Progenitor cell of endocrine pancreas (in vitro differentiated cells): ENCODE measurements at places on chromosomes 2 and 18.
A peak's percentile ranks its signal among the peaks of the same experiment; 100 is the strongest.

GRCh38 chr2:131516011-131516410 is 11.7 kb upstream of the CCDC74A start:
- no peaks in the 10 kb centered on the region for H3K27me3 ChIP-seq
- DNase-seq = no peak
- H3K4me1 ChIP-seq = no peaks in the 10 kb centered on the region
- H3K4me3 ChIP-seq = no peak overlapping the region
- no peak overlapping the region for H3K27ac ChIP-seq
- H3K36me3 ChIP-seq = peaks cover 5% of the 10 kb centered on the region

DNA sequence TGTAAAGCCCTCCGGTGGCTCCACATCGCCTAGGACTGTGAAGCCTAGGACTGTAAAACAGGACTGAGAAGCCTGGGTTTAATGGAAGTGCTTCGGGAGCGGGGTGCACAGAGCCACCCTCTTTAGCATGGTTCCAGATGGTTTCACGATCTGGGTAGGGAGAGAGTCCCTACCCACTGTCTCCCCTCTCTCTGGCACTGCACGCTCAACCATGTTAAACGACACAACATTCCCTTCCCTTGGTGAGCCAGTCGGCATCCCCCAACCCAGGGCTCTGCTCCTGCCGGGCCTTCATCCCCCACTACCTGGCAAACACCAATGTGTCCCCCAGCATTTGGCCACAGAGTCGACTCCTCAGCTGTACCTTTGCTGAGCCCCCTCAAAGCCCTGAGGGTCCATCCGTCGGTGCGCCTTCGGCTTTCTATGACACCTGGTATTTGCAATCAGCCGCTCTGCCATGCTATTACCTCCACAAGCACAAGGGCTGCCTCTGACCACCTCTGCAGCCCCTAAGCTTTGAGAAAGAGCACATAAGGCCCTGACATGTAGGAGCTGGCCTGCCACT is 1.1 kb downstream of the COPS9 start:
- peak overlapping the region; percentile 74 for H3K27ac ChIP-seq
- H3K4me3 ChIP-seq = peak overlapping the region; percentile 82
- peaks cover 7% of the 10 kb centered on the region for H3K36me3 ChIP-seq
- no peak for DNase-seq
- H3K27me3 ChIP-seq = peaks cover 17% of the 10 kb centered on the region

DNA sequence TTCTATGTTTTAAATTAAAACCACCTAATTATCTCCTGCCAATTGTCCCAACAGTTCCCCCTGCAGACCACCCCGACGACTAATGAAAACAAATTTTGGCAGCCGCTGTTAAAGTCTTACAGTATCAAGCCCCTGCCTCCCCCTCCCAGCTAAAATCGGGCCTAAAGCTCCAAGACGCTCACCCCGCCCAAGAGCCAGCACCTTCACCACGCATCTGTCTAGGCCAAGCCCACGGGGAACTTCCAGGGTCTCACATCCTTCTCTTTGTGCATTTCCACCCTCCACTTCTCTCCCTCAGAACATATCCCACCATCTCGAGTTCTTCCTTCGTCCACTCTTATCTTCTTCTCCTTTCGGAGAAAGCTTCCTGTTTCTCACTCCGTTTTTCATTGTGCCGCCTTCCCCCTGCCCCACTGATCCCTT is 445 bp downstream of the PRPF40A start:
- no peaks in the 10 kb centered on the region for H3K27me3 ChIP-seq
- H3K36me3 ChIP-seq = peaks cover 12% of the 10 kb centered on the region
- H3K4me3 ChIP-seq = peak overlapping the region; percentile 92
- peaks cover 30% of the 10 kb centered on the region for H3K4me1 ChIP-seq

DNA sequence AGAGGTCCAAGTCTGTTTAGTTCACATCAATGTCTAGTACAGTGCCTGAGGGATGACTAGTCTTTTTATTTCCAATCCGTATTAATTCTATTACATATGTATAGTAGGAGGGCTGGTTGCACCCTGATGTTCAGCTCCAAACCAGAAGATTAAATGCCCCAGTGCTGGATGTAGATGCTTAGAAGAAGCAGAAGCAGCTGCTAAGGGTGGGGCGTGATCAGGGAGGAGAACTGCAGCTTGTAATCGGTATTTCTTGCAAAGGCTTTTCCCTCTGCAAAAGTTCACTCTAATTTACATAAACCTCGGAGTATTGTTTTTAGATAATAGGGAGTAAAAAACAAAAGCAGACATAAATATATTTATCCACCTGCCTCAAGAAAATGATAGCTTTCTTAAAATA is 145.3 kb upstream of the ITGA4 start:
- no peaks in the 10 kb centered on the region for H3K36me3 ChIP-seq
- no peaks in the 10 kb centered on the region for H3K27me3 ChIP-seq
- H3K27ac ChIP-seq = no peak overlapping the region

GRCh38 chr2:117760916-117761315 is 53.6 kb upstream of the DDX18 start:
- DNase-seq = no peak
- H3K36me3 ChIP-seq = no peaks in the 10 kb centered on the region
- H3K27me3 ChIP-seq = no peaks in the 10 kb centered on the region
- no peaks in the 10 kb centered on the region for H3K4me1 ChIP-seq

- H3K4me1 ChIP-seq = peaks cover 5% of the 10 kb centered on the region
- H3K4me3 ChIP-seq = no peak overlapping the region
- H3K36me3 ChIP-seq = peaks cover 31% of the 10 kb centered on the region
- no peak for DNase-seq
- H3K27me3 ChIP-seq = no peaks in the 10 kb centered on the region
Observed at GRCh38 chr18:46080156-46080555, 8.1 kb upstream of the PSTPIP2 start.

- H3K4me3 ChIP-seq = no peak overlapping the region
- peaks cover 17% of the 10 kb centered on the region for H3K4me1 ChIP-seq
- DNase-seq = no peak
- H3K36me3 ChIP-seq = no peaks in the 10 kb centered on the region
- H3K27me3 ChIP-seq = no peaks in the 10 kb centered on the region
Observed at GRCh38 chr2:84297155-84297554, 161.9 kb downstream of the SUCLG1 start.

- no peak overlapping the region for H3K27ac ChIP-seq
- H3K27me3 ChIP-seq = no peaks in the 10 kb centered on the region
- DNase-seq = no peak
- no peaks in the 10 kb centered on the region for H3K36me3 ChIP-seq
- H3K4me1 ChIP-seq = no peaks in the 10 kb centered on the region
Observed at GRCh38 chr2:124664363-124664762, 639.3 kb downstream of the CNTNAP5 start.

- H3K4me1 ChIP-seq = peaks cover 44% of the 10 kb centered on the region
- no peak overlapping the region for H3K4me3 ChIP-seq
- H3K27me3 ChIP-seq = no peaks in the 10 kb centered on the region
- H3K36me3 ChIP-seq = peaks cover 9% of the 10 kb centered on the region
- H3K27ac ChIP-seq = no peak overlapping the region
Observed at GRCh38 chr18:44801781-44802180, 121.1 kb downstream of the SETBP1 start.

DNA sequence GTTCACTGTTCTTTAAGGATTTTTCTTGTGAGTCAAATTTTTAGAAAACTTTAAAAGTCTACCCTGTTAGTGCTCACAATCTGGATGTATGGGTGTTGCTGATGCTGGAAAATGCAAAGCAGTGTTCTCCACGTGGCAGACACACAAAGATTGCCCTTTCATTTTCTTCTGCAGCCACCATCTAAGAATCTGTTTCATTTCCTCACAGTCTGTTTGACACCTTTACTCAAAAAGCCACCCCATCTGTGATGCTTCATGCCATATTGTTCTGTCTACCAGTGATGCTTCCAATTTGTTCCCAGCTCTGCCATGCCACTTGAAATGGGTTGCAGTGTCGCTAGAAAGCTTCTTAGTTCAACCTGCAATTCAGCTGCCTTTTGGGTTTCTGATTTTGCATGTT is 464.2 kb upstream of the UBE2E3 start:
- DNase-seq = no peak
- no peaks in the 10 kb centered on the region for H3K36me3 ChIP-seq
- no peak overlapping the region for H3K27ac ChIP-seq
- H3K4me3 ChIP-seq = no peak overlapping the region
- peaks cover 2% of the 10 kb centered on the region for H3K27me3 ChIP-seq

DNA sequence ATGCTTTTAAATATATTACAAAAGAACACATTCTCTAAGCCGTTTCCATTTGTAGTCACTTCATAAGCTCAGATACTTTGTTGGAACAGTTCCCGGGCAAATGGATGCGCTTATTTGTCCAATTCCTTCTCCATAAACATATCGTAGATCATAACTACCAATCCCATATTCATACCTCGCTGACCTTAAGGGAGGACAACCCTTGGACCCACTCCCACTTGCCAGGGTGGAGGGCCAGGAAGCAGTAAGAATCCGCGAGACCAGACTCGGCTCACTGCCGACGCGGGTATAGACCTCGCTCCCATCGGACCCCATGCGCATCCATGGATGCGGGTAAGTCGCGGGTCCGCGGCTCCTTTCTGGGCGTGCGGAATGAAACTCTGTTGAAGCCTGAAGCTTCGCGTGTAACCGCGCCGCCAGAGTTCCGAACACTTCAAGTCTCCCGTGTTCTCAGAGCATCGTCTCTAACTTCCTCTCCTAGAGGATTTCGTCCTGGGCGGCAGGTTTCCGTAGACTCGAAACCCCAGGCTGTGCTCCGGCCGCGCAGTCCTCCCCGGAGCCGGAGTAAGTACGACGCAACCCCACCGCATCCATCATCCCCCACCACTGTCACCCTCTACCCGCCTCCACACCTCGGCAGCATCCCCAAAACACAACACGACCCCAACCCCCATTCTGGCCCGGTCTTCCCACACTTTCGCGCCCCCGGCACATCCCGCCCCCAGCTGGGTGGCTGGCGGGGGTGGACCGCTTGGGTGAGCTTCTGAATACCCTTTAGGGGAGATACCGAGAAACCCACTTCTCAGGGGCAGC is 1.1 kb downstream of the DSC3 start:
- no peaks in the 10 kb centered on the region for H3K36me3 ChIP-seq
- peaks cover 18% of the 10 kb centered on the region for H3K4me1 ChIP-seq
- peak overlapping the region; percentile 74 for H3K4me3 ChIP-seq
- peaks cover 76% of the 10 kb centered on the region for H3K27me3 ChIP-seq
- peak overlapping the region; percentile 94 for H3K27ac ChIP-seq

DNA sequence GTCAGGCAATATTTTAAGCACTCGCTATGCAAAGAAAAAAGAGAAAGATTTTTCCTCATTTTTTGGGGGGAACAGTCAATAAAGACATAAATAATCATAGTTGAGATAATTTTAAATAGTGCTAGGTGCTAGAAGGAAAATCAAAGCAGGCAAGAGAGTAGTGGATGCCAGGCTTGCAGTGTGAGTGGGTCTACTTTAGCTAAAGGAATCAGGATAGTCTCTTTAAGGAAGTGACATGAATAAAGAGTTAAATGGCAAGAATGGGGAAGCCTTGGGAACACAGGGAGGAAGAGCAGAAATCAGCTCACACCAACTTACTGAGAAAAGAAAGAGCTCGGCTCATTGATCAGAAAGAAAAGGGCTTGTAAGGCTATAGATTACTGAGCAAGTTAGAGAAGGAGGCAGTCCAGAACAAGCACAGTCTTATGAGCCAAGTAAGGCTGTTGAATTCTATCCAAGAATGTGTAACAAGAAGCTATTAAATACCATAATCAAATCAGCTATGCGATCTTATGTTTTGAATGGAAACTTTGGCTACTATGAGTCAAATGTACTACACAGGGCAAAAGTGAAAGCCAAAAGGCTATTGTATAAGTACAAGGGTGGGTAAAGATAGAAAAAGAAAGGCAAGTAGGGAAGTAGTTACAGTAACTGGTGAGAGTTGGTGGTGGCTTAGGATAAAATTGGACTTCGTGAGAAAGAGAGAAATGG is 833.8 kb upstream of the PIK3C3 start:
- no peaks in the 10 kb centered on the region for H3K36me3 ChIP-seq
- H3K4me1 ChIP-seq = no peaks in the 10 kb centered on the region
- no peaks in the 10 kb centered on the region for H3K27me3 ChIP-seq
- no peak for DNase-seq
- no peak overlapping the region for H3K4me3 ChIP-seq

- no peaks in the 10 kb centered on the region for H3K27me3 ChIP-seq
- H3K4me3 ChIP-seq = no peak overlapping the region
- peaks cover 28% of the 10 kb centered on the region for H3K4me1 ChIP-seq
Observed at GRCh38 chr2:215527736-215528135, 91.9 kb upstream of the FN1 start.

DNA sequence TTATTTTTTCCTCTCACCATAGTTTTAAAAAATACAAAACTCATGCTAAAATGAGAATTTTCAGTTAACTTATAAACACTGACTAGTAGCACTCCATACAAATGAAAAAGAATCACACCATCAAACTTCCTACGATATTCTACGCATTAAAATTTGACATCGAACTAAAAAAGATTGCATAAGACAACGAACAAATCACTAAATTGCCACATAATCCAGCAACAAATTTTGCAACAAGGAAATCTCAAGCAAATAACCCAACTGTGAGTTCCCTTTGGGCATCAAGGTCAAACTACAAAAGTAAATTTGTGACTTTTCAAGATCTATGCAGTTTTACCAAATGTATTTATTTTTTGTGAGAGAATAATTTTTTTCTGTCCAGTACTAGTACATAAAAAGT is 1.5 kb downstream of the MAP3K2 start:
- H3K27me3 ChIP-seq = no peaks in the 10 kb centered on the region
- no peaks in the 10 kb centered on the region for H3K36me3 ChIP-seq
- peak overlapping the region; percentile 75 for H3K4me3 ChIP-seq
- H3K27ac ChIP-seq = no peak overlapping the region
- H3K4me1 ChIP-seq = peaks cover 29% of the 10 kb centered on the region

- no peak overlapping the region for H3K4me3 ChIP-seq
- no peak overlapping the region for H3K27ac ChIP-seq
- H3K27me3 ChIP-seq = no peaks in the 10 kb centered on the region
- peaks cover 2% of the 10 kb centered on the region for H3K36me3 ChIP-seq
Observed at GRCh38 chr2:150292807-150293206, 194.7 kb downstream of the RND3 start.

DNA sequence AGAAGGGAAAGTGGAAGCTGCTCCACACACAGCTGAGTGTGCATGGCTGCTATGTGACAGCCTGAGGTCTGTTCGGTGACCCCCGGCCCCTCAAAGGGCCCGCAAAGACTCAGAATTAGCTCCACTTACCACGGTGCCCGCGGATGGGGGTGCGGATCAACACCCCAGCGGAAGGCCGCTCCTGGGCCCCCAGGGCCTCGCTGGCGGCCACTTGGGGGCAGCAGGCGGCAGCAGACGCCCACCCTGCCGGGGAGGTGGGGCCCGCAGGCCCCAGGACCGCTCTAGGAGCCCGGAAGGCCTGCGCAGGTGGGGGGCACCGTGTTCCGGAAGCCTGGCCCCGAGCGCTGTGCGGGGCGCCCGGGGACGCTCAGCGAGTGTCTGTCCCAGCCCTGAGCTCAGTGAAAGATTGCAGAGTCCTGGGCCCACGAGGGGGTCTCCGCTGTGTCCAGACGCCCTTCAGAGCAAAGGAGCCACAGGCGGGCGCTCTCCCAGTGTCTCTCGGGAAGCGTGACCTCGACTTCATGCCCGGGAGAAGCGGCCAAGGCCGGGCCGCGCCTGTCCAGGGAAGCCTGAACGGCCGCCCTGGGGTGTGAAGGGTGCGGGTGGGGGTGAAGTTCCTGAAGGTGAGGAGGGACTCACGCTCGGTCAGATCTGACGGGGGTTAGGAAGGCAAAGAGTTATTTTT is 118.7 kb downstream of the VAPA start:
- H3K36me3 ChIP-seq = no peaks in the 10 kb centered on the region
- DNase-seq = no peak
- peak overlapping the region; percentile 63 for H3K27ac ChIP-seq
- H3K27me3 ChIP-seq = peaks cover 26% of the 10 kb centered on the region
- H3K4me1 ChIP-seq = peaks cover 21% of the 10 kb centered on the region

- peak; percentile 6 for DNase-seq
- peaks cover 13% of the 10 kb centered on the region for H3K27me3 ChIP-seq
- H3K36me3 ChIP-seq = no peaks in the 10 kb centered on the region
- no peak overlapping the region for H3K4me3 ChIP-seq
Observed at GRCh38 chr2:20421336-20421987, 25.4 kb upstream of the RHOB start.
